GM18507 (cell line): ENCODE measurements at places on chromosomes 4 and X.

- DNase-seq, result no peak
These were observed 2.7 kb upstream of the SMIM20 start for GRCh38 chr4:25911356-25911755.

GRCh38 chrX:48540480-48540879 is 966 bp downstream of the TBC1D25 start:
- no peak for DNase-seq

- no peak for DNase-seq
These were observed 657.0 kb downstream of the DACH2 start for GRCh38 chrX:86805241-86805640.

- no peak for DNase-seq
These were observed 1.6 kb downstream of the SH3RF1 start for GRCh38 chr4:169268951-169269760.

GRCh38 chrX:71659342-71659741 is 8.0 kb upstream of the LOC101059915 start:
- DNase-seq, result no peak

DNA sequence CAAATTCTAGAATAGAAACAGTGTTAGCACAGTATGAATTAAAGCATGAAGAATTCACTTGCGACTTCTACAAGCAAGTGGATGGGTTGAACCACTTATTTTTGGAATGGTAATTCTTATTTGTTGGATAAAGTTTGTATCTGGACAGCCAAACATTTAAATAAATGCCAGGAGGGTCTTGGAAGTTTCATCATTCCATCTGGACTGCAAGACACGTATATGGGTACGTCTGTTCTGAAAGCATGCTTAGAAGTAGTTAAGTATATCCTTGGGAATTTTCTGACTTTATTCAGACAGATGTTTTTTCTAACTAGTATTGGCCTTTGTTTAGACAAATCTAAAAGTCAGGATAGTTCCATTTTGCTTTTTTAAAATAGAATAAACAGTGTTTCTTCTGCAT is 77.5 kb upstream of the CASK start:
- no peak for DNase-seq

- no peak for DNase-seq
These were observed 2024.0 kb downstream of the PCDH7 start for GRCh38 chr4:32744211-32744610.

DNA sequence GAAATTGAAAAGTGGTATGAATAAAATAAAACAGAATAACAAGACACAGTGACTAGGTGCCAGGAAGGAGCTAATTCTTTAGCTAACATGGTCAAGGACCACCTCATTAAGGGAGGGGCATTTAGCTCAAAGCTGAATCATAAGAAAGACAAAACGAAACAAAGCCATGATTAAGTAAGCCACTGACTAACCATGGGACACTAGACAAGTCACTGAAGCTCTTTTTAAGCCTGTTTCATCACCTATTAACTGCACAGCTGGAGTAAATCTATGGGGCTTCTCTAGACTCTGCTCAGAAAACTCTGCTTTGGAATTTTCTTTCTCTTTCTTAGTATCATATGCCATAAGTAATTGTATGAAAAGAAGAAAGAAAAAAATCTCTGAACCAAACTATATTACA is 49.8 kb upstream of the C1QTNF7 start:
- DNase-seq, result no peak

- no peak for DNase-seq
These were observed 458.5 kb downstream of the AFF2 start for GRCh38 chrX:148958901-148959300.

- DNase-seq, result no peak
These were observed 12.1 kb downstream of the F9 start for GRCh38 chrX:139542652-139543051.
